ENCODE measurements at places on chromosomes 3 and 15.

GRCh38 chr15:63905558-63906265, 72.0 kb upstream of the HERC1 start:
- peak; percentile 67 for DNase-seq

- no peak for DNase-seq
Measured at GRCh38 chr15:65363766-65364165, 14.0 kb downstream of the IGDCC3 start.

DNA sequence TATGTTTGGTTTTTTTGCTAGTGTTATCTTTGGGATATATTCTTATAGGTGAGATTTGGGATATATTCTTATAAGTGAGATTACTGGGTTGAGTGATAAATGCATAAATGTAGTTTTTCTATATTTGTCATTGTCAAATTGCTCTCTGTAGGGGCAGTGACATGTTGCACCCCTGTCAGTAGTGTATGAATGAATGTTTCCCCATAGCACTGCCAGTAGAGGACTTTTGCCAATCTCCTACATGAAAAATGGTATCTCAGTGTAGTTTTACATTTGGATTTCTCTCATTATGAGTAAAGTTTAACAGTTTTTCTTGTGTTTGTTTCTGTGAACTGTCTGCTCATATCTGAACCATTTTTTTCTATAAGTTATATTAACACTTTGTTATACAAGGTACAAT, 13.6 kb downstream of the U2SURP start:
- DNase-seq = no peak

DNA sequence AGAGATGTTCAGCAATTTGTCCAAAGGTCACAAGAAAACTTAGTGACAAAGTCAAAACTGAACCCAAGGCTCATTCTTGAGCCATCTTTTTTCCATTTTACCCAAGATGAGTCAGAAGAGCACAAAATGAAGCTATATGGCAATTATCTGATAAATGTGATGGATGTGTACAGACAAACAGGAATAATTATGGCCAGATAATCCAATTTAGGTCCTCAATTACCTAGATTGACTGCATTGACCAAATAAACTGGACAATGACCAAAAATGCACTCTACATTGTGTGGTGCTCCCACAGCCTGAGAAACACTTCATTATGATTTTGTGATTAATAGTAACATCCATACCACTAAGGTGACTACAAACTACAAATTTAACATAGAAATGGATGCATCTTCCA, 1105.8 kb downstream of the IGSF11 start:
- no peak for DNase-seq

All from GM12865 (cell line).